CD4-positive, alpha-beta T cell (primary cell): ENCODE measurements at places on chromosomes 12 and 14.

- no peak for DNase-seq
These were observed 6.6 kb downstream of the RAP1B start for GRCh38 chr12:68617160-68617926.

DNA sequence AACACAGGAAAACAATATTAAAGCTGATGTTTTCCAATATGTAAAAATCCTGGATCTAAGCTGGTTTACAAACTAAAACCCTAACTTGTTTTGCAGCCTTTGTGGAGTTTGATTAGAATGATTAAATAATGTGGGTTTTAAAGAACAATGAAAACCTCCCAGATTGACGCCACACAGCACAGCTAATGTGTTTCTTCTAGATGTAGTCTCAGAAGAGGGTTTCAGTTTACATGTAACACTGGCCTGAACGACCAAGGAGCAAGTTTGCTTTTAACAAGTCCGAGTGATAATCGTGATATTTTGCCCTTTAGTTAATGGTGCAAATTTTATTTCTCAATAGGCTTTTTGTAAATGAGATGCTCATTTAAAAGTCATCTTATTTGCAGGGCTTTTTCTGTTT, 11.0 kb downstream of the HMGA2 start:
- no peak for DNase-seq

DNA sequence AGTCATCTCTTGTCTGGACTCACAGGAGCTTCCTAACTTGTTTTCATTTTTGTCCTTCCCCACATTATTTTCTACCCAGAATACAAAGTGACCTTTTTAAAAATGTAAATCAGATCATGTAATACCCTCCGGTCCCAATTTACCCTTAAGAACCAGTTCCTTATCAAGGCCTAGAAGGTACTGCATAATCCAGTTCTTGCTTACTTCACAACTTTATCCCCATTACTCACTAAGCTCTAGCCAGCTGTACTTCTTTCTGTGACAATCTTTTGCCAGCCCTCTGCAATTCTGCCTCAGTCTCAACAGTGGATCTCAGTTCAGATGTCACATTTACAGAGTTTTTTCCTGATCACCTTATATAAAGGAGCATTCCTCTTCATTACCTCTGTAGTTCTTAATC, 11.6 kb downstream of the RAP1B start:
- no peak for DNase-seq

DNA sequence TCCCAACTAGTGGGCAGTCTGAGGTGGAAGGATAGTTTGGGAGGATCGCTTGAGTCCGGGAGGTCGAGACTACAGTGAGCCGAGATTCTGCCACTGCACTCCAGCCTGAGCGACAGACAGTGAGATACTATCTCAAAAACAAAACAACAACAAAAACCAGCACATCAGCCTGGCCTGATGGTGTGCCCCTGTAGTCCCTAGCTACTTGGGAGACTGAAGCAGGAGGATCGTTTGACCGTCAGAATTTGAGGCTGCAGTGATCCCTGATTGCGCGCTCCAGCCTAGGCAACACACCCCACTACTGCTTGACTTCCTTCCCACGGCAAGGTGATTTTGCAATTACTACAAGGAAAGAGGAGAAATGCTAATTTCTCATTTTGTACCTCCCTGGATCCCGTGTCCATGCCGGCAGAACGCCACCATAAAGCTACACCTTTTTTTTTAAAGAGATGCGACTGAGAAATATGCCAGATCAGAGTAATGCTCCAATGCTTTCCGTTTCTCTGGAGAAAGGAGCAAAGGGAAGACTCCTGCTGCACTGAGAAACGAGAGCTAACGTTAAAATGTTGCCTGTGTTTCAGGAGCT, 672 bp upstream of the SCFD1 start:
- DNase-seq = no peak

- no peak for DNase-seq
These were observed 16.7 kb downstream of the PLEK2 start for GRCh38 chr14:67395086-67395875.

DNA sequence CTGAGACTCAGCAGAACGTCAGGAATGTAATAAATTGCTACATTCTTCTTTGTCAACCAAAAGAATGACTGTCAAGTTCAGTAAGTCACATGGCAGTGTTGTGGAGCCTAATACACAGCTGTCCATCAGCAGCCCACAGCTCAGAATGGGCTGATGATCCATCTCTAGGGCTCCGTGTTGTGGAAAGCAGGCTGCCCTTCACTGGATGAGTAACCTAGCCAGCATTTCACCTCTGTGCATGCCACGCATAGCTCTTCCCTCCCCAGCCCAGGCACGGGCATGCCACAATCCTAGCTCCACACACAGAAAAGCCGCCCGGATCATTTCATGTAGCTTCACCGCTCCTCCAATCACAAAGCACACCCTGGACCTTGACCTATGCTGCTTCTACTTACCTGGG, 878.0 kb upstream of the TMEM132C start:
- DNase-seq = no peak
